ENCODE measurements at places on chromosomes 2 and 18.

DNA sequence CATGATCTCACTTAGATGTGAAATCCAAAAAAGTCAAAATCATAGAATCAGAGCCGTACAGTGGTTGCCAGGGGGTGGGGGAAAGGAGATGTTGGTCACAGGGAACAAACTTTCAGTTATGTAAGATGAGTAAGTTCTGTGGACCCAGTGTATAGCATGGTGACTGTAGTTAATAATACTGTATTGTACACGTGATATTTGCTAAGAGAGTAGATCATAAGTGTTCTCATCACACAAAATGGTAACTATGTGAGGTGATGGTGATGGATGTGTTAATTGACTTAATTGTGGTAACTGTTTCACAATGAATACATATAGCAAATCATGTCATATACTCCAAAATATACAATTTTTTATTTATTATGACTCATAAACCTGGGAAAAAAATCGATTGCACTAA, 202.1 kb upstream of the SMAD7 start:
- no peak for DNase-seq

DNA sequence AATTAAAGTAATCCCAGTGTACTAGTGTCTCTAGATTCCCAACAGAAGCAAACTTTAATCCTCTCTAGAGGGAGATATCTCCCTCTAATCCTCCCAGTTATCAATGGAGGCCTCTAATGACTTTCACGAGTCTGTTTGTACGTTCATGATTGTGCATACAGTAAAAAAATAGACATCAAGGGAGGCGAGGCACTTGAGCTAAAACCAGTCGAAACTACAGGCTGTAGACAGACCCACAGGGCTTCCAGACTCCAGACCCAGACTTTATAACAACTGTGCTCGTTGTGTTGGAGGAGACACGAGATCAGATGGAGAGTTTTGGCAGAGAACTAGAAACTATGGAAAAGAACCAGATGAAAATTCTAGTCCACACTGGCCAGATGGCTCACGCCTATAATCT, 7.0 kb downstream of the DGKD start:
- no peak for DNase-seq

DNA sequence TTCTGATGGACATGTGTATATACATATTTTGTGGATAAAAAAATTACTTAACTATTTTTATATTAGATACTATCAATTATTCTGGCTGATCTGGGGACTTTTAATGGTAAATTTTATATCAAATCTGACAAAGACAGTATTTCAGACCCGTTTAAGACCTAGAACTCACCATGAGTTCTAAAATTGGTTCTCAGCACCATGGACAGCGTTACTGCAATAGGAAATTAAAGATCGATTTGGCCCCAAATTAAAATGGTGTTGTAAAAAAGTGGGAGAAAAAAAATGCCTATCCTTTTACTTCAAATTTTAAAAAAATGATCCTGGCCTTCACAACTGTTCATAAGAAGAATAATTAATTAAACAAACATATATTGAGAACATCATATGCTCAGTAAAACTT, 919 bp upstream of the SCN2A start:
- no peak for DNase-seq

- no peak for DNase-seq
Measured at GRCh38 chr2:8611246-8611645, 70.6 kb upstream of the ID2 start.

DNA sequence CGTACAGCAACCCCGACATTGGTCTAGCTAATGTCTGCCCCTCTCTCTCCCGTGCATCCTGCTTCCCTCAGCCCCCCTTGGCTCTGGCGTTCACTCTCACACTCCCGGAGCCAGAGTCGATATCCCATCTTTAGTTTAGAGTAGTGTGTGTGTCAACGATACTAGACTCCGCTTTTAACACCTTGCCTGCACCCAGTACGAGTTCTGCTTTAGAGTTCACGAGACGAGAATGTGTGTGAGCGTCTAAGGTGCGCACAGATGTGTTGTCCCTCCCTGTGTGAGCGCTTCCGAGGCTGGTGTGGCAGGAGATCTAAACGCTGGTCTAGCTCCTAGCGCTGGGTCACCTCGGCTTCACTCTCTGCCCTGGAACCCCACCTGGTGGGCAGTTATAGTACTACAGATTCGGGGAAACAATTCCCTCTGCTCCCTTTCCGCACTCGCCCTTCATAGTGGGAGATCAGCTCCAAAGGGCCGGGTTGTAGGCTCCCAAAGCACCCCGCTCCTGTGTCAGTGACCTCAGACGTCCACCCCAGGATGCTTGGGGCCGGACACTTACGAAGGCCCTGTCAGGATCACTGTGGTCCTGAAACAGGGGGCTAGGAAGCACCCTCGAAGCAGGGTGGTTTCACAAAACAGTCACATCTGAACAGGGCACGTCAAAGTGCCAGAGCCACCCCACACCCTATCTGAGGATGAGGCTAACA, 2.6 kb upstream of the CYP26B1 start:
- peak; percentile 60 for DNase-seq

DNA sequence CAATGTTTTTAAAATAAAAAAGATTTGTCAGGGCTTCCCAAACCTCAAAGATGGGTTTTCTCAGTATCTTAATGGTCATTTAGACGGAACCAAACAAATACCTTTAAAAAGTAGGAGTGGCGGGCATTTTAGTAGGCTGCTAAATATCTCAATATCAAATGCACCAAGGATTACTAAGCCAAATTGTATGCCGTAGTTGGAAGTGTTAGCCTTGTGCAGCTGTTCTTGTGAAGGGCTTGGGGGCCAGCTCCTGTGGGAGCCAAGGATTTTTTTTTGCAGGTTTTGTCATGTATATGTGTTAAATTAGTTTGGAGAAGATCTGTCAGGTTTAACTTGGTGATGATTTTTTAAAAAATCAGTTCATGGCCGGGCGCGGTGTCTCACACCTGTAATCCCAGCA, 52.1 kb downstream of the ACTR2 start:
- no peak for DNase-seq

GRCh38 chr2:196206804-196207203, 35.4 kb upstream of the STK17B start:
- DNase-seq = no peak

DNA sequence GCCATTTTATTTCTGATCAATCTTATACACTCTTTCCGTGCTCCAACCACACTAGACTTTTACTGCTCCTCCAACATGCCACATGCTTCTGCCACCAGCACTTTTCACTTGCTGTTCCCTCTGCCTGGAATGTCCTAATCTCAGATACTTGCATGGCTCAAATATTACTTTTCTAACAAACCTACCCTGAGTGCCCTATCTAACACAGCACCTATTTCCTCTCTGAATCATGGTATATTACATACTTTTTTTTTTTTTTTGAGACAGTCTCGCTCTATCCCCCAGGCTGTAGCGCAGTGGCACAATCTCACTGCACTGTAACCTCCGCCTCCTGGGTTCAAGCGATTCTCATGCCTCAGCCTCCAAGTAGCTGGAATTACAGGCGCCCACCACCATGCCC, 166.3 kb upstream of the CAVIN2 start:
- DNase-seq = no peak

- DNase-seq = no peak
Measured at GRCh38 chr2:3277050-3277747, 100.4 kb downstream of the EIPR1 start.

GRCh38 chr2:107591561-107592279, 235.0 kb upstream of the RGPD4 start:
- no peak for DNase-seq

- no peak for DNase-seq
Measured at GRCh38 chr18:48838921-48839818, 111.6 kb downstream of the SMAD7 start.

DNA sequence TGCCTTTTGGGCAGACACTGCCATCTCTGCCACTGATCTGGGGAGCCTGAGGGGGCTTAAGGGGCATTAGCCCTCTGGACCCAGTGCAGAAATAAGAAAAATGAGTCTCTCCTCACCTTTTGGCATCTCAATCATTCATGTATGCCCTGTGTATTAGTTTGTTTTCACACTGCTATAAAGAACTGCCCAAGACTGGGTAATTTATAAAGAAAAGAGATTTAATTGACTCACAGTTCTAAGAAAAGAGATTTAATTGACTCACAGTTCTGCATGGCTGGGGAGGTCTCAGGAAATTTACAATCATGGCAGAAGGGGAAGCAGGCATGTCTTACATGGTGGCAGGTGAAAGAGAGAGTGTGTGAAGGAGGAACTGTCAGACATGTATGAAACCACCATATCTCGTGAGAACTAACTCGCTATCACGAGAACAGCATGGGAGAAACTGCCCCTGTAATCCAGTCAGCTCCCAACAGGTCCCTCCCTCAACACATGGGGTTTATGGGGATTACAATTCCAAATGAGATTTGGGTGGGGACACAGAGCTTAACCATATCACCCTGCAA, 21.5 kb downstream of the GKN2 start:
- DNase-seq = no peak

GRCh38 chr2:62467100-62467474, 38.9 kb downstream of the TMEM17 start:
- DNase-seq = no peak

GRCh38 chr18:79815657-79816056, 17.9 kb downstream of the KCNG2 start:
- no peak for DNase-seq

- DNase-seq = no peak
Measured at GRCh38 chr2:219001577-219002394, 8.6 kb upstream of the CRYBA2 start.

- DNase-seq = no peak
Measured at GRCh38 chr2:42183775-42184174, 14.6 kb downstream of the EML4 start.

DNA sequence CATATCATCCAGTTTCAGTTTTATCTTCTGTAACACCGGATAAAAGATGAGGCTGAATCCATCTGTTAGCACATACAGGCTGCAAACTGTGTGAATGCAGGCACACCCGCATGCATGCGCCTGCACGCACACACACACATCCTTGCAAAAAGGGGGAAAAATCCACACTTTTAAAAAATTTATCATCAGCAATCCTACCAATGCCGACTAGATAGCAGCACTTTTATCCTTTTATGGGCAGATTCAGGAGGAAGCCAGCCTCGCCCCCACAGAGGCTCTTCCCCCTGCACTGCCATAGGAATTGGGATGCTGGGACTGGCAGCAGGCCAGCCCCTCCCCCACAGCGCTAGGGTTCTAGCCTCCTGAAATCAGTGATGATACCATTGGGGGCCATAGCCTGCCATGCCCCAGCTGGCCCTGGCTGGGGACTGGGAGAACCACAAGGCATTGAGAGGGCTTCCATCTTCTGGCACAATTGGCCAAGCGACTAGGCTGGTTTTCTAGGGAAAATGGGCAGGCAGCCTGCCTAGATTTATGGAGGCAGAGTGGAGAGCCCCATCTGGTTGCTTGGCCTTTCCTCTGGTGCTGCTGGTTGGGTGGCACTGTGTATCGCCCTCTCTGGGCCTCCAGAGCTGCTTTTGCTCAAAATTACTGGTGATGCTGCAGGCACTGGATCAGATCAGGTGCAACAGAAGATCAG, 25.5 kb downstream of the CYRIA start:
- no peak for DNase-seq

GRCh38 chr2:59892398-59892797, 661.1 kb downstream of the BCL11A start:
- DNase-seq = no peak

GRCh38 chr2:210839034-210839433, 282.6 kb downstream of the CPS1 start:
- DNase-seq = no peak

DNA sequence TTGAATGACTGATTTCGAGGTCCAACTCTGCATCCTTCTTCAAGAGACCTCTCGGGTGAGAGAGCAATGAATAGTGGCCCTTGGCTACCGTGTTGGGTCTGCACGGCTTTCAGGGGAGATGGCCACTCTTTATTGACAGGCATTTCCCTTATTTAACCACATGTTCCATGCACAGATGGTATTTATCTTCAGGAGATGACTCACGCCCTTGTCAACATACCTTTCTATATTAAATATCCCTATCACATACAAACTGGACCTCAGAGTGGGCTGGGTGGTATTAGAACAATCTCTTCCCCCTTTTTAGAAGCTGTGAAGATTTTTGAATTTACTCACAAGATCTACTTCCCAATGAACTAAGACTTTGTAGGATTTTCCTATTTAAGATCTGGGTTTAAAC, 109.6 kb upstream of the CDC42EP3 start:
- DNase-seq = no peak

DNA sequence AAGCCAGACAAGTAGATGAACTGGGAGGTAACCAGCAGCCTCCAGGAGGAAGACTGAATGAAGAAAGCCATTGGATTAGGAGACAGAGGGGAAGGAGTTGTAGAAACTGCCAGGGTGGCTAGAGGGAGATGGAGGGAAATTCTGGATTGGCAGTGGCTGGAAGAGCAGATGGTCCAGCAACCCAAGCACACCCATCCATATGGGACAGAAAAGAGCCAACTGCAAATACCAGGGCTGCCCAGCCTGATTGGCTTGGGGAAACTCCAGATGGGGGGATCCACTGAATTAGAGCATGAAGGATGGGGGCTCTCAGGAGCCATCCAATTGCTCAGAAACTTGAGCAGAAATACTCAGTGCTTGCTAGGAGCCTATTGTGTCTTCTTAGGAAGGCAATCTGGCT, 173.5 kb upstream of the EPB41L3 start:
- no peak for DNase-seq

- DNase-seq = no peak
Measured at GRCh38 chr18:7766346-7766745, 199.2 kb downstream of the PTPRM start.

DNA sequence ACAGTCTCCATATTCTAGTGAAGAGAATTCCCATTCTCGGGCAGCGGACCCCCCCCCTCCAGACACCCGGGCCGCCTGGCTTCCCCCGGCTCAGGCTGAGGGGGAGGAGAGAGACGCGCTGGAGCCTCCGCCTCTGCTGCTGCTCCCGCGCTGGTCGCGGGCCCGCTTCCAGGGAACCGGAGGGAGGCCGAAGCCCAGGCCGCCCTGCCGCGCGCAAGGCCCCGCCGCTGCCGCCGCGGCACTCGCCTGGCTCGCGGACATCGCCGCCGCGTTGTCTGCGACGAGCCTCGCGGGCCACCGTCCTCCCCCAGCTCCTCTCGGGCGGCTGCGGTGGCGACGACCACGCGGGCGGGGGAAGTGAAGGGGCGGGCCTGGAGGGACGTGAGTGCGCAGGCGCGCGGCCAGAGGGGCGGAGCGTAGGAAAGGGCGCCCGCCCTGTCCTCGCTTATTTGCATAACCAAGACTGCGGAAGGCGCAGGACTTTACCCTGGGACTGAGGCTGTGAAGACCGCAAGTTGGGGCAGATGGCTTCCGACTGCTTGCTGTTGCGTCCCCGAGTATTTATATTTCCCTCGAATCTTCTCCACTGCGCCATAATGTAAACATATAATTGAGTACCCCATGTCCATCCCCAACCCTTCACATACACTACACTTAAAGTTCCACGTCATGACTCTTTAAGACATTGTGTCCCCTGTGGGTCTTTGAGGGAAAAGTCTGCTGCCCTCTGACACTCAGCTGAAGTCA, at the start of gene ARL5A:
Gene ARL5A (minus strand): TSS at position 279 of the 747 bp plus-strand sequence. CDS start 245 bp downstream, at position 34.
- DNase-seq = peak; percentile 95

Data from activated CD4-positive, alpha-beta memory T cell treated with anti-CD3 and anti-CD28 coated beads, Interleukin-2, amount 10 ng/mL, durations not matched to agents 7 days and 5 days (primary cell).